ENCODE measurements at places on chromosomes 2 and 18.

- no peak for DNase-seq
Observed at GRCh38 chr18:41765460-41765859, 189.6 kb upstream of the PIK3C3 start.

DNA sequence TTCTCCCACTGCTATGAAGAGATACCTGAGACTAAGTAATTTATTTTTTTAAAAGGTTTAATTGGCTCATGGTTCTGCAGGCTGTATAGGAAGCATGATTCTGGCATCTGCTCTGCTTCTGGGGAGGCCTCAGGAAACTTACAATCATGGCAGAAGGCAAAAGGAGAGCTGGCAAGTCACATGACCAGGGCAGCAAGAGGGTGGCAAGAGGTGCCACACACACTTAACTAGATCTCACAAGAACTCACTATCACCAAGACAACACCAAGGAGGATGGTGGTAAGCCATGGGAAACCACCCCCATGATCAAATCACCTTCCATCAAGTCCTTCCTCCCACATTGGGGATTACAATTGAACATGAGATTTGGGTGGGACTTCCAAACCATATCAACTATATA, 38.3 kb downstream of the SP3 start:
- DNase-seq, result no peak

DNA sequence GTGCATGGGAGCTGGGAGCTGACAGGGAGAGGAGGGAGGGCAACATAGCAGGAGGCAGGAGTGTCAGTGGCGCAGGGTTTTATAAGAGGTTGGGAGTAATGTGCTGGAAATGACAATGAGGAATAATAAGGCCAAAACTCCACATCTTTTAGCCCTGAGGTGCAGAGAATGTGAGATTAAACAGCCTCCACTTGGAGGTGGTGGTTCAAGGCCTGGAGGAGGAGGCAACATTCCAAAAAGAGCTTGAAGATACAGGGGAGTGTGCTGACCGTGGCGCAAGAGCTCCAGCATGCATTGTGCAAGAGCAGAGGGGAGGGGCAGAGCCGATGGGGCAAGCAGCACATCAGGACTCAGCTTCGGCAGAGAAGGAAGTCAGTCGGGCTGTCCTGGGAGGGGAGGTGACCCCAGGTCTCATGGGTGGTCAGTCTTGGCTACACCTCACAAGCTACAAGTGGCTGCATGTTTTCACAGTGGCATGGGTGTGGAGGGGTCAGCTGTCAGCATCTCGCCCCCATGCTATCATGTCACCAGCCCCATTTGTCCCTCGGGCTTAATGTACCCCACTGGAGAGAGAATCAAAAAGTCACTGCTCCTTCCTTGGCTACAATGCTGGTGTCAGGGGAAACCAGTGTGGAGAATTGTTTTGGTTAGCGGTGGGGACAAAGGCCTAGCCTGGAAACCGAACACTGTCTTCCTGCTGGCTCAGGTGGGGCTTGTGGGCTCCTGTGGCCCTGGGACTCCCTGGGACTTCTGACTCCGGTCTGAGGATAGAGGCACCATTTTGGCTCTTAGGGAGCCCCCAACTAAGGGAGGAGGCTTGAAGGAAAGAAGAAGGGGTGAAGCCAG, 208.0 kb downstream of the ZFP36L2 start:
- no peak for DNase-seq

- no peak for DNase-seq
Observed at GRCh38 chr2:230162981-230163380, 56.8 kb downstream of the SP110 start.

DNA sequence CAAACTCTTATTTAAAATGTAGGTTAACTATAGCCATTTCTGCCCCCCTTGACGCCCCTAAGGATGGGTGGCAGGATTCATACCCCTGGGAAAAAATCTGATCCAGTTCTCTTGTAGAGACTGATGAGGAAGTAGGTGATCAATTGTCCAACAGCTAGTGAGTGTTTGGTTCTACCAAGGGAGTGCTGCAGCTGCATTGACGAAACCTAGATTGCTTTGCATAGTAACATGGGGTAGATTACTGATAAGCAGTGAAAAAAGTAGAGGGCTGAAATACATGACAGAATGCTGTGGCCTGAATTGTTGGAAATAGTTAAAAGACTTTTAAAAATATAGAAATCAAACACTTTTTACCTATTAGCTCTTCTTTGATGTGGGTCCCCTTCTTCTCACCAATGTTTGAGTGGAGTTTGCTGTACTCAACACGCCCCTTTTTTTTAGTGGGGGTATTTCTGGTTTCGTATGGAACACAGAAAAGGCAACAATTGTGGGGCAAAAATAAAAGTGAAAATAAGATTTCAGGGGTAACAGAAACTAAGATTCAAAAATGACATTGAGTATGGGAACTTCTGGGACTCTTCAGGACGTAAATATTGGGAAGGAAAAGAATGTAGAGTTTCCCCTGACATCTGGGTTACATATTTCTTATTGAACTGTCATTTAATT, 66.2 kb downstream of the MAIP1 start:
- no peak for DNase-seq

GRCh38 chr18:3761266-3761665, 311.3 kb downstream of the TGIF1 start:
- DNase-seq, result no peak

DNA sequence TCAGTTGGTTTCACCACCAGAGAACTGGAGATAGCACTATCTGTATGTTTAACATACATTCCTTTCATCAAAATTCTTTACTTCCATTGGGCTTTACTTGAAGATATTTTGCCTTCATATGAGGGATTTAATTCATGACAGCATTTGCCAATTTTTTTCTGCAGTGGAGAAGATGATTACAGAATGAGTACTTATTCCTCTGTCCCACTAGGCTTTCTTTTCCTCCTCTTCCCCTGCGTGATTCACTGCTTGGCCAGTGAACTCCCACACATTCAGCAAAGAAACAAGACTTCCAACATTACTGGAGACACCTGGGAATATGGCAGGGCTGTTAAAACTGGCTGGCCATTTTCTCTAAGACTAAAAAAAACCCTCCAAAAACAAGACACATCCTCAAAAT, 425.8 kb upstream of the KCNH7 start:
- DNase-seq, result no peak

GRCh38 chr18:44586782-44587524, 93.7 kb upstream of the SETBP1 start:
- DNase-seq, result no peak

GRCh38 chr2:135647836-135648579, 93.6 kb upstream of the UBXN4 start:
- DNase-seq, result no peak

GRCh38 chr18:49028801-49029506, 78.2 kb upstream of the SMAD7 start:
- DNase-seq, result no peak

DNA sequence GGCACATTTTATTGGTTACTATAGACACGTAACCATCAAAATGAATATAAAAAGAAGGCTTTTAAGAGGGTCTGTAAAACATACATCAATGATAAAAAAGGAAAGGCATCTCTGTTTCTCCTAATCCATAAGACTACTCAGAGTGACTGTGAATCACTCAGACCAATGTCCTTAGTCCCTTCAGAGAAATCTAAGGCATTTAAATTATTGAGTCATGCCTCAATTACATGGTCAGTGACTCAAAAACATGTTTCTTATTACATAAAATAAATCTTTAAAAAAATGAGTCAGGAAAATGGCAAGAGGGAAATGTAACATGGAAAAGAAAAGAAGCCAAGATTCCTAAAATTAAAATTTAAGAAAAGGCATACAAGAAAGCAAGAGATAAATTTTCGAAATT, 146.6 kb downstream of the ERBB4 start:
- DNase-seq, result no peak

- DNase-seq, result no peak
Observed at GRCh38 chr2:170098626-170099312, 79.2 kb upstream of the MYO3B start.

- DNase-seq, result no peak
Observed at GRCh38 chr2:227616631-227617030, 667 bp upstream of the SCYGR4 start.

DNA sequence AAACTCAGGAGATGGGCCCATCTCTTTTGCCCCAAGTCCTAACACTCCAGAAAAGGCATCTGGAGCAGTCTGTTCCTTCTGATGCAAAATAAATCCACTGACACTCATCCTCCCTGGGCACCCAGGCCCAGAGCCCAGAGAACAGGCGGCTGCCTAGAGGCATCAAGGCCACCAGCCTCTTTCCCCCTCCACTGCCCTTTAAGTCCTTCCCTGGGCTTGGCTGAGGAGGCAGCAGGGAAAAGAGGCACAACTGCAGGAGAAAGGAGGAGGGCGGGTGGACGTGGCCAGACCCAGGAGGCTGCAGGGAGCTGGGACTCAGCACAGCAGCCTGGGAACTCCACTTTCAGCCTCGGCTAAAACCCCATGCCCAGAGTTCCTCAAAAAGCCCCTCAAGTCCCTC, 99.7 kb upstream of the ID2 start:
- DNase-seq, result no peak

GRCh38 chr2:207825045-207825954, 55.6 kb upstream of the FZD5 start:
- no peak for DNase-seq

GRCh38 chr18:5424903-5425664, 118.7 kb downstream of the EPB41L3 start:
- DNase-seq, result no peak

DNA sequence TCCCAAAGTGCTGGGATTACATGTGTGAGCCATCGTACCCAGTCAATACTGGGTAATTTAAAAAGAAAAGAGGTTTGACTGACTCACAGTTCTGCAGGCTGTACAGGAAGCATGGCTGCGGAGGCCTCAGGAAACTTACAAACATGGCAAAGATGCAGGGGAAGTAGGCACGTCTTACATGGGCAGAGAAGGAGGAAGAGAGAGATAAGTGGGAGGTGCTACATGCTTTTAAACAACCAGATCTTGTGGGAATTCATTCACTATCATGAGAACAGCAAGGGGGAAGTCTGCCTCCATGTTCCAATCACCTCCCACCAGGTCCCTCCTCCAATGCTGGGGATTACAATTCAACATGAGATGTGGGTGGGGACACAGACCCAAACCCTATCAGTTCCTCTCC, 192.5 kb downstream of the ATAD2B start:
- peak; percentile 1 for DNase-seq

- no peak for DNase-seq
Observed at GRCh38 chr2:216372761-216373291, 543 bp upstream of the MARCHF4 start.

- DNase-seq, result no peak
Observed at GRCh38 chr2:165675551-165675968, 118.5 kb downstream of the GALNT3 start.

- DNase-seq, result no peak
Observed at GRCh38 chr2:3449086-3449485, 69.6 kb downstream of the TRAPPC12 start.

- DNase-seq, result no peak
Observed at GRCh38 chr2:174078275-174078674, 113.1 kb upstream of the SP3 start.

GRCh38 chr2:46574457-46575355, 95.3 kb downstream of the TMEM247 start:
- no peak for DNase-seq

GRCh38 chr2:30394096-30394495, 53.0 kb upstream of the LCLAT1 start:
- DNase-seq, result no peak

DNA sequence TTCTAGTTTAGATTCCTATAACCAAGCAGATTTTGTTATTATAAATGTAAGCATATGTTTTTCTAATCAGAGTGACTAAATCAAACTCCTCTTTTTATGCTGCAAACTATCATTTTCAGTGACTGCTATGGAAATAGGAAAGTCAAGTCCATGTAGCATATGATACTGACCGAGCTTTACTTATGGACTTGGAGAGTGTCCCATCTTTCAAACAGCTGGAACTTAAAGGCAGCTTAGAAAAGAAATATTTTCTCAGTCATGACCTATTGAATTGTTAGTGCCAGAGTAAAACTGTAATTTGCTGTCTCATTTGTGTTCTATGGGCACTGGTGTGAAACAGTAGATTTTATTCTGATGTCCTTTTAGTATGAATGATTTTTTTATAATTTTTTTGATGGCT, 76.7 kb downstream of the PHLPP1 start:
- DNase-seq, result no peak

All from KG1 (cell line).